Stimulated activated CD4-positive, alpha-beta T cell treated with anti-CD3 and anti-CD28 coated beads, TNF-alpha, amount 100 ng/mL, for 4 hours (primary cell): ENCODE measurements at places on chromosomes 11 and 22.

DNA sequence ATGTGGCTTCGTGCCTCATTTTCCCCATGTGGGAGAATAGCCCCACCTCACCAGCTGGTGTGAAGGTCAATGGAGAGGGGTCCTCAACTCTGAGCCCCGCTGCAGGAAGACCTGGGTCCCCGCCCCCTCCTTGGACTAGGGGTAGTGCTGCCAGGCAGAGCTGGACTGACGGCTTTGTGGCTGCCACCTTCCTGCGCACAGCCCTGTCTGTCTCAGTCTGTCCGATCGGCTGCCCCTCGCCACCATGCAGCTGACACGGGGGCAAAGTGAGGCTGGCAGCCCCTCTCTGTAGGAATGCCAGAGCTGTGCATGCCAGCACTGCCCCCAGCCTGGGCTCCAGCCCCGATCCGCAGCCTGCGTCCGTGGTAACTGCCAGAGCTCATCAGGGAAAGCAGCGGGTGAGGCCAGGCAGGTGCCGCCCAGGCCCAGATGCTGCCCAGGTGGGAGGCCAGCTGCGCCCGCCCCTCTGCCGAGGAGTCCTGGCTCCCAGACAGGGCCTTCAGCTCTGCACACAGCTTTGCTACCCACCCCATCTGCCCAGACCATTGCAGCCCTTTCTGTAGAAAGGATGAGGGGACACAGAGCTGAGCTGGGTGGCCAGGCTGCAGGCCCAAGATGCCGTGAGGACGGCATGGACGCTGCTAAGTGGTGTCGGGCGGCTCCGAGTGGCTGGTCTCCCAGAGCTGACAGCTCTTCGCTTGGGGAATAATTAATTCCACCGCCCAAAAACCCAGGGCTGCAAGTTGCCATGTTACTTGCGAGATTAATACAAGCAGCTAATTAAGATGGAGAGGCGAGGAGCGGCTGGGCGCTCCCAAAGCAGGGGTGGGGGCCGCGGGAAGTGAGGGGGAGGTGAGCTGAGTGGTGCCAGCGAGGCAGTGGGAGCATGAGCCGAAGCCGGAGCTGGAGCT lies 19.5 kb upstream of the FLRT1 start:
- DNase-seq, result no peak

DNA sequence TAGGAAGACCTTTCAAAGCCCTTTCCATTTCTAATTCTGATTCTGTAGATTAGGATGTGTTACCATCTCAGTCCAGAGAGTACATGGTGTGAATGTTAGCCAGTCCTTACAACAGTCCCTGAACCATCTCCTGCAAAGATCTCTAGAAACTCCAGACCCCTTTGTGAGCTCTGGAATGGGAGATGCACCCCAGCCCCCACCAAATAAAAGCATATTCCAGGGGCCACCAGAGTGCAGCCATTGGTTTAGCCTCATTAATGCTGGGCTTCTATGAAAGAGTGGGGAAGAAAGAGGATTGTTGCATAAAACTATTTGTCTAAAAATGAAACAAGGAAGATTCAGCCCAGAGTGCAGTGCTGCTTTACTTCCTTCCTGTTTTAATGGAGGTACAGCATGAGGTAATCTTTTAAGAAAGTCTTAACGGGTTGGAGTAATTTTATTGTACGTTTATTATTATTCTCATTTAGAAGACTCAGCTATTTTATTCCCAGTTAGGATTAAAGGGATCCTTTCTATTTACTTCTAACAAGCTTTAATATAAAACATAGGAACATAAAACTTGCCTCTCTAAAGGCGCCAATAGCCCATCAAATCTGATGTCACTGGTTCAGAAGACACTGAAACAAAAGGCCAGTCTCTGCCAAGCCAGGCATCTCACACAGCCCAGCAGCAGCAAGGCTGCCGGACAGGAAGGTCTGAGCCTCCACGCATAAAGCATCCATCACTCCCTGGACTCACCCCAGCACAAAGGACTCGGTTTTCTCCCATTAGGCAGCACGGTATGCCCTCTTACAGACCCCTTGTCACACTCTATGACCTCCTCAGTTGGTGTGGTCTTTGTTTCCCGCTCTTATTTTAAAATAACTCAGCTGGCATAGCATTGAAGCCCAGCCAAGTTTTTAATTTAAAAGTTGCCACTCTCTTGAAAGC lies 203.9 kb upstream of the BLID start:
- no peak for DNase-seq

DNA sequence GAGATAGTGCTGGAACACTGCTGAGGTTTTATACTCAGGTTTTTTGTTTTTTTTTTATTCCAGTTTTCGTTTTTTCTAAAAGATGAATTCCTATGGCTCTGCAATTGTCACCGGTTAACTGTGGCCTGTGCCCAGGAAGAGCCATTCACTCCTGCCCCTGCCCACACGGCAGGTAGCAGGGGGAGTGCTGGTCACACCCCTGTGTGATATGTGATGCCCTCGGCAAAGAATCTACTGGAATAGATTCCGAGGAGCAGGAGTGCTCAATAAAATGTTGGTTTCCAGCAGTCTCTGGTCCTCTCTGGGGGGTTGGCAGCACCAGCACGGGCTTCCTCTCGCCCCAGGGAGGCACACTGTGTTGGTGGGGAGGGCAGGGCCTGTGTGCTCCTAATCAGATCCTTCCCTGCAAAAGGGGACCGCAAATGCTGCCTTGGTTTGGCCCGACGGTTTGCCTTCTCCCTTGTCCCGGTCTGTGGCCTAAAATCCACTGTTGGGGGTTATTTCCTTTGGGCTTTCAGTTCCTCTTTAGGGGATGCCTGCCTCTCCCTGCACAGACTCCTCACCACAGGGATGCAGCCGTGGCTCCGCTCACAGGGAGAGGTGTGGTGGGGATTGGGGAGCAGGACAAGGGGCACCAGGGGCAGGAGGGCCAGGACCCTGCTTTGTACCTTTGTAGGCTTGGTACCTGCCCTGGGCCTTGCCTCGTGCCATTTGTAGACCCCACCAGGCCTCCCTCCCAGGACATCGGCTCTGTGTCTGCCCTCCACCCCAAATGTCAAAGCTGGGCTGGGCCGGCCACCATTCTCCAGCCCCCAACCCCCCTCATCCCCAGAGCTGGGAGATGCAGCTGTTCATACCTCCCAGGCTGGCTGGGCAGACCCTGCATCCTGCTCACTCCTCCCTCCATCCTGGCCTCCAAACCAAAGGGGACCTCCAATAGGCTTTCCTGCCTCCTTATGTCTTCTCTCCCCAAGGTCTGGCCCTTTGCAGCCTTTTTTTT lies 13.5 kb downstream of the MCAT start:
- DNase-seq, result no peak

- DNase-seq, result no peak
Measured at GRCh38 chr22:47552024-47552423, 789.6 kb downstream of the TBC1D22A start.

- no peak for DNase-seq
Measured at GRCh38 chr11:45994371-45995341, 72.2 kb downstream of the LARGE2 start.

DNA sequence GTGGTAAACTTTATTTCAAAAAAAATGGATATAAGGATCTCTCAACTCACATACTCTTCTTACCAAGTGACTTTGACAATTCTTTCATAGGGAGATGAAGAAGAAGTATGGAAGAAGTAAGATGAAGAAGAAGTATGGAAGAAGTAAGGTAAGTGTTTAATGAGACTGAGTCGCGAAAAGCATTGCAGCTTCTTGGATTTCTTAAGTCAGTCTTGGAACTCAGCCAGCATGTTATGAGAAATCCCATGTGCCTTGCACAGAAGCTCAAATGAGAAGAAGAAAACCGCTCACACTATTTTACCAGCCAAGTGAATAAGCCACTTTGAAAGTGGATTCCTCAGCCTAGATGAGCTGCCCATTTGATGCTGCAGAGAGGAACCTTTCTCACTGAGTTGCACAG lies 332.0 kb upstream of the CCDC179 start:
- DNase-seq, result no peak

- DNase-seq, result no peak
Measured at GRCh38 chr11:75313513-75314272, 37.8 kb downstream of the ARRB1 start.

DNA sequence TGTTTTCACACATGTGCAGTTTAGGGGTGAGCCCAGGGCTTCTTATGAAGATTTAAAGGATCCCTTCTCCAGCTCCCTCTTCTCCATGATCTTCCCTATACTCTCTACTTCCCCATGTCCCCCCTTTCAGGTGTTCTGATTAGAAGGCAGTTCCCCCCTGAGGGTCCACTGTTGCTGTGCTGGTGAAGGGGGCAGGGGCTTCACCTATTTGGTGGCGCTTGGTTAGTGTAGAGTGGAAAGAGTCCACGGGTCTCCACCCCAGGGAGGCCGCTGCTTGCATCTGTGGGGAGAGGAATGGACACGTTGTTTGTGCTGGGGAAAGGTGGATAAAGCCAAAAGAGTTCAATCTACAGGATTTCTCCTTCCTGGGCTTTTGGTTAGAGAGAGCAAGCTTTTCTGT lies 49.3 kb downstream of the BCR start:
- no peak for DNase-seq
